ENCODE measurements at places on chromosomes 2 and 18. TPM values are rescaled to one million over a fixed set of nuclear protein-coding genes. Genes with fewer than 3 reads are reported as not detected.

DNA sequence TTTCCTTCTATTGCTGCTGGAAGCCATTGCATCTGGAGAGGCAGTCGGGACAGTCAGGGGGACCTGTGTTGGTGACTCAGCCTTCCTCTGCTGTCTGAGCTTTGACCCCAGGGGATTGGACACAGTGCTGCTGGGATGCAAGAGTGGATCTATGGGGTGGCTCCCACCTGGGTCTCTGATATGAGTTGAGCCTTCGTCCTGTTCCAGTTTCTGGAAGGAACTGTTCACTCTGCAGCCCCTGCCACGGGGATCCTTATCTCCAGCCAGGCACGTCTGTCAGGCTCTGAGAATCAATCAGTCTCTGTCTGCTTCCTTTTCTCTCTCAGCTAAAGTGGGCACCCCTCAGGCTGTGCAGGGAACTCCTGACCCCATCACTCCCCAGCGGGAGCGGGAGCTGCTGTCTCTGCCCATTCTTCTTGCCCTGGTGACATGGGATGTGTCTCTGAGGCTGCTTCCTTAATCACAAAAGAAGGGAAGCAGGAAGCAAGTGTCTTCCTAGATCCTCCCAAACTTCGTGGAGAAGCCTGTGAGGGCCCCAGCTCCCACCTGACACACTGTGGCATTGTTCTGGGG is 51.7 kb downstream of the ARHGAP28 start:
- peak; percentile 34 for DNase-seq

DNA sequence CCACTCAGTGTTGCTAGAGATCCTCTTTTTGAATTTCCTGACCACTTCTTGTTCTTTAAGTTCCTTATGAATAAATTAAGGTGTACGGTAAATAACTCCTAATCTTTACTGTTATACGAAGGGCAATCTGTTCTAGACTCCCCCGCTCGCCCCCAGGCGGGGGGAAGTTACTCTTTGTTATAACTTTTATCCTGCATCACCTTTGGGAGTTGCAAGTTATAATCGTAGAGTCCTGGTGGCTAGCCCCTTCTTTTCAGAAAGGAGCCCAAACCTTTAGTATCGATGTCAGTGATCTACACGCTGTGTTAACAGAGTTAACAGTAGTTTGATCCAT is 652 bp downstream of the GCA start:
- DNase-seq = no peak

The ALPI gene
- not detected for total RNA-seq

DNA sequence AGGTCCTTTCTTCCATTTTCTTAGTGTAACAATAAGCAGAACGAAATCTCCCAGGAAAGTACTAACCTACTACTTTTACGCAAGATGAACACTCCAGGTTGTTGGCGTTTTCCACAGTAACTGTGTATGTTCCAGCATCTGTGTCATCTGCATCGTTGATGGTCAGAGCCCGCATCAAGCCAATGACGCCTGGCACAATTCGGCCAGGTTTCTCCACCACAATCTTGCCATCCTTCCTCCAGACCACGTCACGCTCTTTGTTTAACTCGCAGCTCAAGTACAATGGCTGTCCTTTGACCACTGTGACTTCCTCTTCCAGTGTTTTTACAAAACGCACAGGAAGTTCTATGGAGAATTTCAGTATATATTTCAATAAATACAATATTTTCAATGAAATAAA is 155.6 kb downstream of the PLEKHA3 start:
- no peak for DNase-seq

DNA sequence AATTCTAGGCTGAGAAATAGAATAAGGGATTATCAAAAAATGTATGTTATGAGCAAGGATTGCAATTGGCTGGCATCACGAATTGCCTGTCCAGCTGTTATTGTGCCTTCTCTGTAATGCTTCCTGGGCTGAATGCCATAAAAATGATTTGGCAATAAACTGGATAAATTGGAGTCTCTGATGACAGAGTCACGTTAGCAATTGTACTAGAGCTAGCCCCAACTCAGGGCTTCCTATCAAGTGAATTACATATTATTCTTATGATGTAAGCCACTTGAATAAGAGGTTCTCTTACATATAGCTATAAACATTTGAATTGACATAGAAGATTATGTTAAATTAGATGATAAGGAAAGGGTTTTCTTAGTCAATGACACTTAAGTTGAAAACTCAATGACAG is 607.5 kb upstream of the REG3G start:
- DNase-seq = no peak

Data from SJCRH30 (cell line).